ENCODE measurements at places on chromosomes 11 and 22. TPM values are rescaled to one million over a fixed set of nuclear protein-coding genes. Genes with fewer than 3 reads are reported as not detected.

Gene APOBEC3B
- 0.15 TPM for total RNA-seq

DNA sequence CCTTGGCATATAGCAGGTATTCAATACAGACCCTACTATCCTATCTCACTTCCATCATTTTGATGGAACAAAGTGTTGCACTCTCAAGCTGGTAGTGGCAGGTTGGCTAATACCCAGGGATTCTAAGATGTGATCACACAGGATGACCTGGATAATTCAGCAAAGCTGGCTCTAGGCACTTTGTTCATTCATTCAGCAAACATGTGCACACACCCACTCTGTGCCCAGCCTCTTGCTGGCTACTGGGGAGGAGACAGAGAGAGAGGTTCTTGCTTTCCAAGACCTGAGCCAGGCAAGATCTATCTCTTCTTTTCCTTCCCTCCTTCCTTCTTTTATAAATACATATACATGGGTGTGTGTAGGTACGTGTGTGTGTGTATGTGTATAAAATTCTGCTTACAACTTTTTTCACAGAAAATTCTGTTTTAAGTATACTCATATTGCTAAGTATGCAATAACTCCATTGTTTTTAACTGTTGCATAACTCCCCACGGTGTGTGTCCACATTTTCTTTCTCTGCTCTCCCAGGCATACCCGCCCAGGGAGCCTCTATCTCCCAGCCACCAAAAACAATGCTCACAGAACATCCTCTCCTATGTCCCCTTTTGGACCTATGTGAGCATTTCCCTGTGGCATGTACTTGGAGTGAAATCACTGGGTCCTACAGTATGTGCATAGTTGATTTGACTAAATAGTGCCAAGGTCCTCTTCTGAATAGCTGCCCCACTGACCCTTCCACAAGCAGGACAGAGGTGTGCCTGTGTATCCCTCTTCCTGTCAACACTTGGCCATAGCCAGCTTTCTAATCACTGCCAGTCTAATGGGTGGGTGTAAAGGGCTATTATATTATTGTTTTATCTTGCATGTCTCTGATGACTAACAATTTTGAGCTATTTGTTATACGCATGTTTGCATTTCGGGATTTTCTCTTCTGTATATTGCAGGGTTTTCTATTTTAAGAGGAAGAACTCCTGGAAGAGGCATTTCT, 27.5 kb downstream of the CLPB start:
- DNase-seq = no peak

GRCh38 chr22:23609983-23610781, 21.9 kb downstream of the DRICH1 start:
- DNase-seq = no peak

DNA sequence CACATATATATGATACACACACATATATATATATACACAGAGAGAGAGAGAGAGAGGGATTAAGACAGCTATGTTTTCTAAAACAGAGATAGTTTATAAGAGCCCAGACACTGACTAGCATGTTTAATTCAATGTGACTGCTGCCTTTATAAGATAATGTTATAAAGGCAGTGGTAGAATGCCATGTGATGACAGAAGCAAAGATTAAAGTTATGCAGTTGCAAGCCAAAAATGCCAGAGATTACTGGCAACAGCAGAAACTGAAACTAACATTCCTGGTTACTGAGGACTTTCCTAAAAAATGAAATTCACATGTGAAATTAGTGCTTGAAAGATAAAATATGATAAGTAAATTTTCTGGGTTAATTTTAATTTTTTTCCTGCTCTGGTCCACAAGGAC, 1888.9 kb downstream of the LRRC4C start:
- no peak for DNase-seq

DNA sequence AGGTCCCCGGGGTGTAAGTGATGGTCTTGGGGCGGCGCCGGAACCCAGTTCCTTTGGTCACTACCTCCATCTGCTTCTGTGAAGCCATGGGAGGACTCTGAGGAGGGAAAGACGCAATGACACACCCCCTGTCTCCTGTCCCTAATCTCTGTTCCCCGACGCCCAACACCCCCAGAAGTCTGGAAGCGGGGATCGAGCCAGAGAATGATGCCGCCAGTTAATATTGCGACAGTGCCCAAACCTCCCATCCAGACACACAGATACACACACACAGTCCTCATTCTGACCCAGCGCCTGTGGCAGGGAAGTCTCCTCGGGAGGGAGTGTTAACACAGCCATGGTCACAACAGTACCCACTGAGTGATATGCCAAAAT, 352 bp downstream of the C22orf23 start:
- DNase-seq = no peak

DNA sequence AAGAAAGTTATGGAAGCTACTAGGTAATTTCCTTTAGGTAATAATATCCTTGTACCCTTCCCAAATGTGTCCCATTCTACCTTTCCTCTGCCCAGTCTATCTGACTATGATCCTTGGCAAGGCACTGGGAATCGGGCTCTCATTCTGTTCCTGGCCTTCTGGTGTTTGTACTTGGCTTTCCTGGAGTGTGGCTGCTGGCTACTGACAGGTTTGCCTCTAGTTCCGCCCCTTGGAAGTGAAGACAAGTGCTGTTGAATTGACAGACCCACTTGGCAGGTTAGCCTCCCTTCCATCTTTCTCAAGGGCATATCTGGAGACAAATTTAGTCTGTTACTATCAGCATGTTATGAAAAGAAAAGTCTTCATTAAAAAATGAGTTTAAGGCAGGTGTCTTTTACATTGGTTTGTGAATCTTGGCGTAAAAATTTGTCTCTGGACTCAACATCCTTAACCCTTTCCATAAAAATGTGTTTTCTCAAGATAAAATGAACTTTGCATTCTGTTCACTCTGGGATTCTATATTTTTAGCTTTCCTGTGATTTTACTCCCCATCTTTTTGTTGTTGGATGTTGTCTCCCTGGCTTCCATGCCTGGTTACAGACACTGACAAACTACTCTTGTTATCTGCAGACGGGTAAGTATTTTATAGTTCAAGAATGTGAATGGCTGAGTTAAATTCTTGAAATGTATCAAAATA, 287.4 kb upstream of the PDGFD start:
- no peak for DNase-seq

- DNase-seq = peak; percentile 27
These were observed 16.0 kb upstream of the B4GALNT4 start for GRCh38 chr11:353179-353873.

Gene RFPL2
- 0.10 TPM for total RNA-seq

Gene OR8B12
- total RNA-seq = not detected

DNA sequence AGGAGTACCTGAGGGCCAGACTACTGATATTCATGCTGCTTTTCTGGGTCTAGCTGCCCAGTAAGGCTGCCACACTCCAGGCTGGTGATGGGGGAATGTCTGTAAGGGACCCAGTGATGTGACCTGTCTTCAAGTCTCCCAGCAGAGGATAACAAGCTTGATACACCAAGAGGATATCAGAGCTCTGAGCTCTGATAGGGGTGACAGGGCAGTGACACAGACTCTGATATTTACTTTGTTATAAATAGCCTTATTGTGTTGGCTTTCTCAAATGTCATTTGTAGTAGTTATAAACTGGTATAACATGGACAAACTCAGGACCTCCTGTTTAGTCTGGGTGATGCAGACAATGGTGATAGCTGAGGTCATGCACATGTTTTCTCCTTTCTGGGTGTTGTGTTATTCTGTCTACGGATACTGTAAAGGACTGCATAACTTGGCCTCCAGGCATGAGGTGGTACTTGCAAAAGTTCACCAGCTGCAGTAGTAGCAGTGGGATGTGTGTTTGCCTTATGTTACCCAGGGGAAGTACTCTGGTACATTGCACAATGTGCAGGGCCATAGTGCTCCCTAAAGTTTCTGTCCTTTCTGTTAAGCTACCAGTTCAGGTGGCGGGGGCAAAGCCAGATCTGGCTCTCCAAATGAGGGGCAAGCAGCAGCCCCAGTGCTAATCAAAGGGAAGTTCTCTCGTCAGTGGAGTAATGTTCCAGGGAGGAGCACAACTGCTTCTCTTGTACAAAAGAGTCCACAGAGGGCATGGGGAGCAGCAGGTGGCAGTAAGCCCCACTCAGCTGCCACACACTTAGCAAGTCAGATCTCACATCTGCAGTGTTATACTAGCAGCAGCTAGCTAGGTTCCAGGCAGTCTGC, 812.2 kb downstream of the JRKL start:
- DNase-seq = no peak

Measured in renal cortical epithelial cell (primary cell).